ENCODE measurements at places on chromosomes 7 and 10. TPM values are rescaled to one million over a fixed set of nuclear protein-coding genes. Genes with fewer than 3 reads are reported as not detected.

The PRF1 gene
- total RNA-seq = 2.3 TPM

The ECD gene
- 32.9 TPM for total RNA-seq

GRCh38 chr10:70856454-70856853 lies 31.9 kb downstream of the PCBD1 start:
- DNase-seq = peak; percentile 42

The UCMA gene
- total RNA-seq = not detected

DNA sequence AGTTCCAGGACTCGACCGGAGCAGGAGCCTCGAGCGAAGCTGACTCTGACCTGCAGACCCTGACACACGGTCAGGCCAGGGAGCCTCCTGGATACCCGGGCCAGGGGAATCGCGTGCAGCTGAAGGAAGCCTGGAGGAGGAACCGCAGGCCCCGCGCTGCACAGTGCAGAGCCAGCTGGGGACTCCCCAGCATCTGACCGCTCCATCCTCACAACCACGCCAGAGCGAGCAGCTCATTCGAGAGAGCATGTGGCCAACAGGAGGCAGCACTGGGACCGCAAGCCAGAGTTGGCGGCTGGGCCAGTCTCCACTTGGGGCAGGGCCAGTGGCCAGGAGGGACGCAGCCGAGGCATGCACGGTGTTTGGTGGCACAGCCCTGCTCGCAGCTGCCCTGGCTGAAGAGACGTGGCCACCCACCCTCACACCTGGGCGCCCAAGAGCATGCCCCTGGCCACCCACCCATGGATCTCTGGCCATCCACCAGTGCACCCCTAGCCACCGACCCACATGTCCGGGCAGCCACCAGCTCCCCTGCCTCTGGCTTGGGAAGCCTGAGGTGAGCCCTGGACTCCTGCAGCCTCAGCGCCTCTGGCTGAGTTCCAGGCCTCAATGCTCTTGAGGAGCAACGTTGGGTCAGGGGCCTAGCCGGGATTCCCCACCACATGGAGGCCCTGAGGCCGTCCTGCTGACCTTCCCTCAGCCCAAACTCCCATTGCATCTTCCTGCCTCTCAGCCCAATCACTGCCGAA lies 213.9 kb downstream of the ELFN1 start:
- DNase-seq = no peak

The DCLRE1A gene
- total RNA-seq = 10.5 TPM

GRCh38 chr7:74495112-74496086 lies 41.7 kb downstream of the GTF2IRD1 start:
- no peak for DNase-seq

The SPDYE11 gene
- not detected for total RNA-seq

DNA sequence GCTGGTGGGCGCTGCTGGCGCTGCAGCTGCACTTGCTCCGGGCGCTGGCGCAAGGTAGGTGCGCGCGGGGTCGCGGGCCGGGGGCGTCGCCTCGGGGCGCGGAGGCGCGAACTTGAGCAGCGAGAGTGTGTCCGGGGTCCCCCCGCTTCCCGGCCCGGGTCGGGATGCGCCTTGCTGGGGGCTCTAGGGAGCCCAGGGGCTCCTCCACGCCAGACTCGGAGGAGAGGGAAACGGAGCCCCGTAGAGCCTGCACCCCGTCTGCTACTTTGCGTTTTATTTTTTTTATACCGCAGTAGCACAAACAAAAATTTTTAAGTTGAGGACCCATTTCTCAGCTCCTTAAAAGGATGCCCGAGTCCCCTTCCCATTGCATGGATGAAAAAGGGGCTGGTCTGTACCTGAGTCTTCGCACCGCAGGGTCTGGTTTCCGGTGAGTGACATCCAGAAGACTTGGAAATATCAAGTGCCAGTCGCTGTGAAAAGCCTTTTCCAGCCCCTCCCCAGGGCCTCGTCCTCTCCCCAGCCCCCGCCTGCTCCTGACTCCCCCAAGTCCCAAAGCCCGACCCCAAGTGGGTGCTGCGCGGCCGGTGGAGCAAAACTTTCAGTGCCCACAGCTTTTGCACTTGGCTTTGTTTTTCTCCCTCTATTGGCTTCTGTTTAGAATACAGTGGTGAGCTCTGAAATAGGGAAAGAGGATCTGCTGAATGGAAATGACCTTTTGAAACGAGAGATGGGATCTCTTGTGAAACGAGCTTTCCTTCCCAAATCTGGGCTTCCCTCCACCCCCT lies 973 bp downstream of the SDK1 start:
- DNase-seq = no peak

DNA sequence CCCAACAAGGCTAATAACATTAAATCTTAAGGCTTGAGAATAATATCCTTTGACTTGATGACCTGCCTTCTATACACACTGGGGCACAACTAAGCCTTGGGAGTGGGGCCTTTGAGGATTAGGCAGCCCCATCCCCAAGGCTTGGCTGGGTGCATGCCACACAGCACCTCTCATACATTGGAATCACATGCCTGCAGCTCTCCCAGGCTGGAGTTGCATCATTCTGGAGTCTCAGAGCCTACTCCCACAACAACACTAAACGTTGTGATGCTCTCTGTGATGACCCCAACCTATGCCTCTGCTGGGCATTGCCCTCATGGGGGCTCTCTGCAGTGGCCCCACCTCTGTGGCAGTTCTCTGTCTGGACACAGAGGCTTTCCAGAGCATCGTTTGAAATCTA lies 31.9 kb upstream of the SGCE start:
- DNase-seq = no peak

DNA sequence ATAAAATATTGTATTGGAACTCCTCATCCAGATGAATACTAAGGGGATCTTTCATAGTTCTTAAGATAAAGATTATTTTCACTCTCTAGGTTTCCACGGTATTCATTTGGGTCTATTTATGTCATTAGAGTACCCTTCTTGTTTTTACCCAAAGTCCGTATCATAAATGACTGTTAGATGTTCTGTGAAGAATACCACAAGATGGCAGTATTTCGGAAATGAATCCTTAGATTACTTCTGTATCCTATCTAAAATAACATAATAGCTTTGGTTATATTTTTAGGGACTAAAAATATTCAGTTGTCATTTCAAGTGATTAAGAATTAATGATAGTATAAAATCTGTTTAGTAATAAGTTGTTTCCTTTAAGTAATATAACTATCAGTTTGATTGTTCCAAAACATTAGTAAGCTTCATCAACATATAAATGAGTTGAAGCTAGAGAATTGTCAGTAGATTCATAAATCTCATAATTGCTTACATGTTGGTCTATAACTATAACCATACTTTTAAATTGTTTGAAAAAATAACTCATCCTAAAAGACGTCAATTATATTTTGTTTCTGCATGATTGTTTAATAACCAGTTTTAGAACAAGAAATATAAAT lies 337.5 kb upstream of the KCND2 start:
- DNase-seq = no peak

DNA sequence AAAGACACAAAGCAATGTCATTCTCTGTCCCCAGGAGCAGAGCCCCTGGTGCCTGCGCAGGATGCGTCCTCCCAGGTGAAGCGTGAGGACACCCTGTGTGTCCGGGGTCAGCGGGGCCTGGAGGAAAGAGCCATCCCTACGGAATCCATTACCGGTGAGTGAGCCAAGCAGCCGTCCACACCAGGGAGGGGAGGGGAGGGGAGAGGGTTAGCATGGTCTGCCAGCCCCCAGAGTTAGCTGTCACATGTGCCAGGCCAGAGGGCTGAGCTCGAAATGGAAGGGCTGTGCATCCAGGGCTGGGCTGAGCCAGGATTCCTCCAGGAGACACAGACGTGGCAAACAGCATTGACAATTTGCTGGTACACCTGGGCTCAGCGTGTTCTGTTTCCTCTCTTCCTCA lies 15.2 kb downstream of the ZNF282 start:
- DNase-seq = no peak

DNA sequence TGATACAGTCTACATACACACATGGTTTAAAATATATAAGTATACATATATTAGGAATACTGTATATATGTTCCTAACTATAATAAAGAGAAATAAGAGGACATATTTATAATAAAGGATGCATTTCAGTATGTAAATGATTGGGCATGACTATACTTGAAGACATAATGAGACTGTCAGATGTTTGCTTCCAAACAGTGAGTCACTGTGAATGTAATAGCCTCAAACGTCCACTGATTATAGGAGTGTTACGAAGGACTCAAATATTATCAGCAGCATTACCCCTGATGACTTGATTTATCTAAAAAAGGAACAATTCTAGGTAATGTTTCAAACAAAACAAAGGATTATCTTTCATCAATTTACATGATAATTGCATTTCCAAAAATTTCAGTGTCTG lies 39.9 kb upstream of the NRBF2 start:
- DNase-seq = no peak

DNA sequence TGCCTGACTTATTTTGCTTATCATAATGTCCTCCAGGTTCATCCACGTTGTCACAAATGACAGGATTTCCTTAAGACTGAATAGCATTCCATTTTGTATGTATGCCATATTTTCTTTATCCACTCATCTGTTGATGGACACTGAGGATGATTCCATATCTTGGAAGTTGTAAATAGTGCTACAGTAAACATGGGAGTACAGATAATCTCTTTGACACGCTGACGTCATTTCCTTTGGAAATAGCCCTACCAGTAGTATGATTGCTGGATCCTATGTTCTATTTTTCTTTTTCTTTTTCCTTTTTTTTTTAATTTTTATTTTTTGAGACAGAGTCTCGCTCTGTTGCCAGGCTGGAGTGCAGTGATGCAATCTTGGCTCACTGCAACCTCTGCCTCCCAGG lies 167.6 kb downstream of the CTTNBP2 start:
- DNase-seq = no peak

GRCh38 chr10:62083412-62084267 lies 182.1 kb downstream of the ARID5B start:
- peak; percentile 71 for DNase-seq

- DNase-seq = no peak
These were observed 123.8 kb downstream of the AMPH start for GRCh38 chr7:38507384-38507783.

DNA sequence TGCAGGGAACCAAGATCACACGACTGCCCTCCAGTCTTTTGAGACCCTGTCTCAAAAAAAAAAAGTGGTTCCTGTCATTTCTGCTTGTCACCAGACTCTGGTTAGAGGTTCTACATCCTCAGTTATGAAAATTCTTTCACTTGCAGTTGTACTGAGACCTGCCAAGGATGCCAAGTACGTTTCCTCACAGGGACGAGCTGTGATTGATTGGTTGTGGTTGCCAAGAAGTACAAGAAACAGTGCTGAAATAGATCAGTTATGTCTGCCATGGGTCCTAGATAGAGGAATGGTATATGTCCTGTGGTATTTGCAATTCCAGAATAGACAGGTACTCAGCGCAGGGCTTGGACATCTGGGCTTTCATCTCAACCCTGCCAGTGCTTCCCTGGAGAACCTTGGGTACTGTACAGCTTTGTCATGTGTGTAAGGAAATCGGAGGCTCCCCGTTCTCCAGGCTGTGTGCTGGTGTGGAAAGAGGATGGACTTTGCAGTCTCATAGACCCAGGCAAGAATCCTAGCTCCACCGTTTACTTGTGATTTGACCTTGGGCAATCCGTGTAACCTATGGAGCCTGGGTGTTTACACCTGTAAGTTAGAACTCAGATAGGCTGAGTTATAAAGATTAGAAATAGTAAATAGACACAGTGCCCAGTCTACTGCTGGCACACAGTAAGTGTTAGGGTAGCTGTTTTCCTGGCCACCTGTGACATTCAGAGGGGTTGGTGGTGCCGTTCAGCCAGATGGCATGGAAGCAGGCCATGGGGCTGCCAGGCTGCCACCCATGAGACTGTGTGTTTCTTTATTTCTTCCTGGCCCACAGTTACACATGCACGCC lies 53.0 kb downstream of the COL13A1 start:
- DNase-seq = no peak

GRCh38 chr7:46201961-46202360 lies 280.9 kb upstream of the IGFBP3 start:
- DNase-seq = no peak

DNA sequence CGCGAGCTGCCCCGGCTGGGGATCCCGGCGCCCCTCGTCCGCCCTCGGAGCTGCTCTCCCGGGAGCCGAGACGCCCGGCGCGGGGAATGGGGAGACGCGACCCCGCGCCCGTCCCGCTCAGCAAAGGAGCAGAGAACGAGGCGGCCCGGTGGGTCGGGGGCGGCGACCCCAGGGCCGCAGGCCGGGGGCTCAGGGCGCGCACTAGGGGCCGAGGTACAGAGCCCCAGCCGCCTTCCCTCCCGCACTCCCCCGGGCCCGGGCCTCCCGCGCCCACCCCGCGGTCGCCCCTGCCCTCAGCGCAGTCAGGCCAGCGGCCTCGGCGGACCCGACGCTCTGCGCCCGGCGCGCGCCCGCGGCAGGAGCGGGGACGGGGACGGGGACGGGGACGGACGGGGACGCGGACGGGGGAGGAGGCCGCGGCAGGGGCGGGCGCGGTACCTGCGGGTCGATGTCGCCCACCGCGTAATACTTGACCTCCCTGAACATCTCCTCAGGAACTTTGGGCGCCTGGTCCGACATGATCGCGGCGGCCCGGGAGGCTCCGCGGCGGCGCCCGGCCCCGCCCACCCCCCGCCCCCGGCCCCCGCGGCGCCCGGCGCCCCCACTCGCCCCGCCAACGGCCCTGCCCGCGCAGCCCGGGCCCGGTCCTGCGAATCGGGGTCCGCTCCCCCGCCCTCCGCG lies 373 bp downstream of the PAXIP1 start:
- DNase-seq = peak; percentile 40

The CNPY1 gene
- not detected for total RNA-seq

The NKX1-2 gene
- total RNA-seq = not detected

The OTUD1 gene
- total RNA-seq = 36.9 TPM

DNA sequence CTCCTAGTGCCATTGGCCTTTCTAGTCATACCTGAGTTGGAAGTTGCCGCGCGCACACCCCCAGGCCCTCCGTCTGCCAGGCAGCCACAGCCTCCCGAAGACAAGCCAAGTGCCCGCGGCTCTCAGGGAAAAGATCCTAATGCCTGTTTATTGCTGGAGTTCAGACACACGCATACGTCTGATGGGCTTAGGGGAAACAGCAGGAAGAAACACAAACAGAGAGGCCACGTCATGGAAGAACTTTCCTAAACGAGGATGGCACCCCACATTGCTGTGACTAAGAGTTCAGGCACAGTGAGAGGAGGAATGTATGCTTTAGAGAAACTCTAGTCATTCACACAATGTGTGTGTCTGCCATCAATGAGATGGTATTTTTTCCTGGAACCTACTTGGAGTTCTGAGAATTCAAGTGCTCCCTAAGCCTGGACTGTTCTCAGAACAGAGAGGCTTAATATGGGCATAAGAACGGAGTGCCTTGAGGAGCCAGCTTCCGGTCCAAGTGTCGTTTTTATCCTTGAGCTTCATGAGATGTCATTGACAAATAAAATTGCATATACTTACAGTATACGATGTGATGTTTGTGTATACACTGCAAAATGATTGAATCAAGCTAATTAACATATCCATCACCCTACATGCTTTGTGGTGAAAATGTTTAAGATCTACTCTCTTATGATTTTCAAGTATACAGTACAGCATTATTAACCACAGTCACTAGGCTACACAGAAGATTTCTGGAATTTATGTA lies 11.6 kb upstream of the RBP3 start:
- peak; percentile 50 for DNase-seq

The JCAD gene
- 24.1 TPM for total RNA-seq

- no peak for DNase-seq
These were observed 54.8 kb downstream of the MPP7 start for GRCh38 chr10:28248092-28248491.

The LRRC18 gene
- 2.6 TPM for total RNA-seq

Data from stomach (tissue), 19 donors.